ENCODE measurements at places on chromosomes 13 and 19.

DNA sequence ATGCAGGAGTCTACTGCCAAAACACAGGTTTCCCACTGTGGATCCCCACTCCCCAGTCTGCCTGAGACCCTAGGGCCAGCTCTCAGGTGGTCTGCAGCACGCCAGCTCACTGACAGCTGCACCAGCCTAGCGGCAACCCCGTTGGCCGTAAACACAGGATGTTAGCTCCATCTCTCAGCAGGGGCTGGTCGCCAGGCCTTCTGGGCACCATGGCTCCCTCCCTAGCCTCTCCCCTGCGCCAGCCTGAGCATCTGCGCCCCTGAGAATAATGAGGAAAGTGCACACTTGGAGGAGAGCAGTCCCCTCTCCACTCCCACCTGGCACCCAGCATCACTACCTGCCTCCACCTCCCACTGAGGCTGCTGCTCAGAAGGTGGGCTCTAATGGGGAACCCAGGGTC is 20.8 kb upstream of the EPHX3 start:
- DNase-seq, result no peak

GRCh38 chr19:4738734-4739133 is 15.1 kb upstream of the DPP9 start:
- DNase-seq, result no peak

- DNase-seq, result no peak
Observed at GRCh38 chr13:20294497-20294896, 62.4 kb upstream of the GJB6 start.

DNA sequence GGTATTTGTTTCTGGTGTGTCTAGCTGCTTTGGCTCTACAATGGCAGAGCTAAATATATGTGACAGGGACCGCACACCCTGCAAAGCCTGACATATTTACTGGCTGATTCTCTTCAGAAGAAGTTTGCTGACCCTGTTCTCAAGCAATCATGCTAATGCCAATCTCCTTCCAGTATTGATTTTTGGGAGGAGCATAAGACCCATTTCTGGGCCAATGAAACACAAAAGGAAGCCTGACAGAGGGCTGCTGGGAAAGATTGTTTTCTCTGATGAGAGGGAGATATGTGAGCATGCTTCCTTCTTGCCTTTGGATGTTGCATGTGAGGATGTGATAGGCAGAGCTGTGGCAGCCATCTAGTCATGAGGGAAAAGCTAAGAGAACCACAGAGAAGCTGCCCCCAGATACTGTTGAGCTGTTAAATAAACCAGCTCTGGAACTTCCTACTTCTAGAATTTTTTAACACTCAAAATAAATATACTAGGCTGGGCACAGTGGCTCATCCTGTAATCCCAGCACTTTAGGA is 31.4 kb upstream of the TPTE2 start:
- no peak for DNase-seq

DNA sequence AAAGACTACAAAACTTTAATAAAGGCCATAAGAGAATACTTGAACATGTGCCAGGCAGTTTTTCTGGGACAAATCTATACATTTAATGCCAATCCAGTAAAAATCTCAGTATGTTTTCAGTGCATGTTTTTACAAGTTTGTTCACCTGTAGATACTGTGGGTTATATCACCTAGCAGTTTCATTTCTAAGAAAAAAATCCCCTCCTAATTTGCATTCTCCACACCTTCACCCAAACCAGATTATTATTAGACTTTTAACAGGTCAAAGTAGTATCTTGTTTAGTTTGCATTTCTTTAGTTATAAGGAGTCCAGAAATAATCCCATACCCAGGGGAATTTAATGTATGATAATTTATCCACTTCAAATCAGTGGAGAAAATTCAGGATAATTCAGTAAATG is 17.0 kb upstream of the LPAR6 start:
- DNase-seq, result no peak

DNA sequence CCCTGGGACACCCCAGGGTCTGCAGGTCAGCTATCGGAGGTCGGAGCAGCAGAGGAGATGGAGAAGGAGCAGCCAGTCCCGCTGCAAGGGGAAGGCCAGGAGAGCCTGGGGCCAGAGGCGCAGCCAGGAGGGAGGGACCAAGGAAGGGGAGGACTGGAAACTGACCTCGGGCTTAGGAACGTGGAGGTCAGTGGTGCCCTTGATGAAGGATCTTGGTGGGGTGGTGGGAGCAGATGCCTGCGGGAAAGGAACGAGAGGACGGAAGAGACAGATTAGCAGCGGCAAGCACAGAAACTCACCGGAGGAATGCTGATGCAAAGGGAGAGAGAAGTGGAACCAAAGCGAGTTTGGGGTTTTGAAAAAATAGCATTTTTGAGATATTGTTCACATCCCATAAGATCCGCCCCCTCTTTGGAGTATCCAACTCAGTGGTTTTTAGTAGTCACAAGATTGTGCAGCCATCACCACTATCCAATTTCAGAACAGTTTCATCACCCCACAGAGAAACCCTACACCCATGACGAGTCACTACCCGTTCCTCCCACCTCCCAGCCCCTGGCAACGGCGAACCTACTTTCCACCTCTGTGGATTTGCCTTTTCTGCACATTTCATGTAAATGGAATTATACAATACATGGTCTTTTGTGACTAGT is 22.1 kb downstream of the PLEKHF1 start:
- no peak for DNase-seq

DNA sequence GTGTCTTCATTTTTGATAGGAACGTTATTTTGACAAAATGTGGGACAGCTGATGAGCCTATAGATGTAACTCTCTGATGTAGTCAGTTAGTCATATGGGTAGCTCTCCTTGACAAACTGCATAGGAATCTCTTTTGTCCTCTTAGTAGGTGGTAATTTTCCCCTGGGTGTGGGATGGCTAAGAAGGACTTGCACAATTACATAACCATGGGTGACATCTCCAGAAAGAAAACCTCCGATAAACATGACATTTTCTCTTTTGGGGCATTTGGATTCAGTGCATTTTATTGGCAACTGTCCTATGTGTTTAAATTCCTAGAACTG is 41.8 kb downstream of the IGFL3 start:
- DNase-seq, result no peak

GRCh38 chr13:28440774-28441504 is 54.0 kb downstream of the FLT1 start:
- DNase-seq, result no peak

- no peak for DNase-seq
Observed at GRCh38 chr13:67283637-67284036, 53.5 kb upstream of the PCDH9 start.

- no peak for DNase-seq
Observed at GRCh38 chr13:98239162-98240076, 62.4 kb upstream of the RNF113B start.

- DNase-seq, result no peak
Observed at GRCh38 chr19:8484331-8484894, 18.0 kb downstream of the PRAM1 start.

DNA sequence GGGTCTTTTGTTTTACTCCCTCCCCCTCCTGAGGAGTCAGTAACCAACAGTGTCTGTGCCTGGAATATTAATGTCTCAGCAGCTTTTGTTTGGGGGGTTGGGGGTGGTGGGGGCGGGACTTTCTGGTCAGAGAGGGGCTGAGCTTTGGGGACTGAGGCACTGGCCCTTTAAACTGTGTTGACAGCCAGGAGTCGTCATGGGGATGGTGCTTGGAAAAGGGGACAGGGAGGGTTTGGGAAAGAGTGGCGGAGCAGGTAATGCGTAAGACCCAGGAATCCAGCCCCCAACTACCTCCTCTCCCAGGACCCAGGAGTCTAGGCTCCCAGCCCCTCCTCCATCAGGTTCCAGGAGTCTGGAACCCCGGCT is 5.2 kb downstream of the CADM4 start:
- DNase-seq, result peak; percentile 80

- no peak for DNase-seq
Observed at GRCh38 chr13:58933475-58933874, 1230.3 kb downstream of the DIAPH3 start.

- no peak for DNase-seq
Observed at GRCh38 chr13:28805193-28805819, 14.8 kb upstream of the MTUS2 start.

DNA sequence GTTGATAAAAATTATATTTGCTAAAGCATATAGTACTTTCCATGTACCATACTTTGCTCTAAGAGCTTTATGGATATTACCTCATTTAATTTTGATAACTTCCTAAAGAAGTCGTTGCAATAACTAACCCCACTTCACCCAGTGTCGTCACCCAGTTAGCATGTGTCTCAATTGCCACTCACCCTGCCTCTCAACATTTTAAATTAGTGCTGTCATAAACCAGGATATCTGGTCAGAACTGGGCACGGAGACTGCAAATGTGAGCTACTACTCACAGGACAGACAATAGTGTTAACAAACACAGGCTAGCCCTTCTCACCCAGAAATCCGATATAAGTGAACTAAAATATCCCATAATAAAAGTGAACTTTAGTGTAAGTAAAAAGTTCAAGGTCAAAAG is 430.6 kb downstream of the KLF12 start:
- DNase-seq, result no peak

DNA sequence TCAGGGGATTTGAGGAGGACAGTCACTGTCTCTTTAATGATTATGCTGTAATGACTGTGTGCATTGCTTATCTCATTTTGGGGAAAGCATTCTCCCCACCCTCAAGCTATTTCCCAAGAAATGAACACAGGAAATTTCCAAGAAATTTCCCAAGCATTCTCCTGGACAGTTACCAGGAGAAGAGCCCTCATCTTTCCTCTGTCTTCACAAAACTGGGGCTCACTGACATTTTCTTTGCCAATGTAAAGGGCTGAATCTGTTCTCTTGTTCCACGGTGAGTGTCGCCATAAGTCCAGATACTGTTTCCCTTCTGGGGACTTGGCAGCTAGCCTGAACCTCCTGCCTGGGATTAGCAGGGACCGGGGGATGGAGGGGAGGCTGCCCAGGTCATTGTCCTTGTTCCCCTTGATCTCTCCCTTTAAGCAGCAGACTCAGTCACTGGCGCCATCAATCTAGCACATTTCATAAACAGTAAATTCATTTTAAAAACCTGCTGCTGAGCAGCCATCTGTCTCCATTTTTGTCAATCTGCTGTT is 172.8 kb downstream of the DNAJC15 start:
- DNase-seq, result no peak

GRCh38 chr13:21066946-21067345 is 5.6 kb upstream of the LATS2 start:
- DNase-seq, result no peak

GRCh38 chr13:79989217-79989661 is 351.7 kb downstream of the SPRY2 start:
- DNase-seq, result no peak

DNA sequence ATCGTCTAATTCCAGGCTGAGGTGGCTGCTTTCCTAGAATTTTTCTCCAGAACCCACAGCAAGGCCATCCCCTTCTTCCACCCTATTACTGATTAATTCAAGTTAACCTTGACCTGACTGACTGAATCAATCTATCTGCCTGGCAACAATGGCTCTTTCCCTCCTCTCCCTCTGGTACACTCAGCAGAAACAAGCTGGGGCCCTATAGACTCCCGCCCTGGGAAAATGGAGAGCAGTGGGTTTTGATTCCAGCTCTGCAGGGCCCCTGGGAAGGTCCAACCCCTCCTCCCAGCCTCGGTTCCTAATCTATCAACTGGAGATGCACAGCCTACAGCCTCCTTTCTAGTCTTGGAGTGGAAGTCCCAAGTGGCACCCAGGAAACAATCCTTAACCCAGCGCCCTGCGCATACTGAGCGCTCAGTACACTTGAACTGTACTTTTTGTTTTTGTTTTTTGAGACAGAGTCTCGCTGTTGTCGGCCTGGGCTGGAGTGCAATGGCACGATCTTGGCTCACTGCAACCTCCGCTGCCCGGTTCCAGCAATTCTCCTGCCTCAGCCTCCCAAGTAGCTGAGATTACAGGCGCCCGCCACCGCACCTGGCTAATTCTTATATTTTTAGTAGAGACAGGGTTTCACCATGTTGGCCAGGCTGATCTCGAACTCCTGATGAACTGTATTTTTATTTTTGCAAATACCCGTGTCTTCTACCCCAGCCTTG is 5.2 kb upstream of the C3 start:
- DNase-seq, result no peak

DNA sequence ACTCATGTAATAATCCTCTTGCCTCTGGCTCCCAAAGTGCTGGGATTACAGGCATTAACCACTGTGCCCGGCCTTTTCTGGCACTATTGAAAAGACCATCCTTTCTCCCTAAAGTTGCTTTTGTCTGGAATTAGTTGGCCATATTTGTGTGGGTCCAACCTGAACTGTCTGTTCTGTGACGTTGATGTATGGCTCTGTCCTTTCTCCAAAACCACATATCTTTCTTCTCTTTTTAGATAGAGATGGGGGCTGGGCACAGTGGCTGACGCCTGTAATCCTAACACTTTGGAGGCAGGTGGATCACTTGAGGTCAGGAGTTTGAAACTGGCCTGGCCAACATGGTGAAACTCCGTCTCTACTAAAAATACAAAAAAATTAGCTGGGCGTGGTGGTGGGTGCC is 17.9 kb downstream of the DNM2 start:
- no peak for DNase-seq

DNA sequence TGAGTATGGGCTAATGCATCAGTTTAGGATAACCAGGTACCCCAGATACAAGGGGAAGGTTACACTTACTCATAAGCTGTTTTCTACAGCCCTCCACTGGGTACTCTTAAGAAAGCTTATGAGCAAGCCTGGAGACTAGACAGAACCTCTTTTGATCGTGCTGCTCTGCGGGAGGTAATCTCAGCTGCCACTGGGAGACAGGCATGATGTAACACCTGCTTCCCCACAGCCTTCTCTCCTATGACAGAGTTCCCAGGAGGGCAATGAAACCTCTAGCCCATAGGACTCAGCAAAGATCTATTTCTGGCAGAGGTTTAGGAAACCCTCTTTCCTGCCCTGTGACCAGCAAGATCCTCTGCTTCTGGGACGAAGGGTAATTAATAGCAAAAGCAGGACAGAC is 65.6 kb downstream of the WASF3 start:
- no peak for DNase-seq

DNA sequence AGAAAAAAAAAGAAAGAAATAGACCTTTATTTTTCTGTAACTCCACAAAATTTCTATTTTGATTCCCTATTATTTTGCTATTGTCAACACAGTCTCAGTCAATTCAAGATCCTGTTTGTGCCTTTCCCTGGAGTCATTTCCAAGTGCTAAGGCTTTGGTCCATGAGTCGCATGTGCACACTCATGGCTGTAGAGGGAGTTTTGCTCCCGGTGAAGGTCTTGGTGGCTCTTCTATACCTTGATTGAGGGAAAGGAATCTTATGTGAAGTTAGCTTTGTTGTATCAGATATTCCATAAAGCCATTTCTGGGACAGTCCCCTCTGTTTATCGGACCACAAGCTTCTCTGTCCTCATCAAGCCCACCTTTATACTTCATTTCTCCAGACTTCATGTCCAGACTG is 58.7 kb upstream of the ALOX5AP start:
- no peak for DNase-seq
